ENCODE measurements at places on chromosomes 4 and X. TPM values are rescaled to one million over a fixed set of nuclear protein-coding genes. Genes with fewer than 3 reads are reported as not detected.

DNA sequence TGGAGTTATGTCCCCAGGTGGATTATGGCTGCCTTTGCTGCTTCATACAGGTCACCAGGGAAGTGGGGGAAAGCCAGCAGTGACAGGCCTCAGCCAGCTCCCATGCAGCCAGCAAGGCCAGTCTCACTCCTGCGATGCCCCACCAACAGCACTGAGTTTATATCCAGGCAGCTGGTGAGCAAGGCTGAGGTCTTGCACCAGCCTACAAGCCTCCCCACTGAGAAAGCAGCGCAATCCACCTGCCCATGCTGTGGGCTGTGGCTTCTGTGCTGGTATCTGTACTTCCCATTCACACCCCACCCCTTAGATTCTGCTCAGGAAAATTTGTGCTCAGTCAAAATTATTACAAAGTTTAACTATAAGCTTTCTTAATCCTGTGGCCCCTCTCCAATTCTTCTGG is 153.5 kb downstream of the HHIP start:
- peaks cover 6% of the 10 kb centered on the region for H3K36me3 ChIP-seq
- no peak overlapping the region for H3K27ac ChIP-seq
- DNase-seq, result no peak
- H3K4me3 ChIP-seq, result no peak overlapping the region
- H3K4me1 ChIP-seq, result no peaks in the 10 kb centered on the region

- H3K27me3 ChIP-seq, result peaks cover 1% of the 10 kb centered on the region
- no peaks in the 10 kb centered on the region for H3K4me1 ChIP-seq
- no peak for DNase-seq
- no peak overlapping the region for H3K4me3 ChIP-seq
- peaks cover 2% of the 10 kb centered on the region for H3K36me3 ChIP-seq
These were observed 826.6 kb upstream of the SLIT2 start for GRCh38 chr4:19425146-19425545.

DNA sequence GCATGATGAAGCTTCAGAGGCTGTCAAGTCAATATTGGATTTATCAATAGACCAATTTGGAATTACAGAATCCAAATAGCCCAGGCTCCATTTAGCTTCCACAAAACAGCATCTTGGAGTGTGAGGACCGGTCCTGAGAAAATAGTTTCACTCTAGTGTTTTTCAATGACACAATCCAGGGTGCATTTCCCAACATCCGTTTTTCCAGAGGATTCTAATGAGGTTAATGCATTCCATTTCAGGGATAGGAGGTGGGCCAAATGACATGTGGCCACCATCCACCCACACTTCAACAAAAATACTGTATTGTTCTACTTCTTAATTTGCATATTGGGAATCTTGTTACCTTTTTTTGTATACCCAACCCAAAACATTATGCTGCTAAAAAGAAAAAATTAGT is 229.8 kb upstream of the LDB2 start:
- H3K27ac ChIP-seq, result no peak overlapping the region
- H3K4me1 ChIP-seq, result no peaks in the 10 kb centered on the region
- no peak overlapping the region for H3K4me3 ChIP-seq
- DNase-seq, result no peak

DNA sequence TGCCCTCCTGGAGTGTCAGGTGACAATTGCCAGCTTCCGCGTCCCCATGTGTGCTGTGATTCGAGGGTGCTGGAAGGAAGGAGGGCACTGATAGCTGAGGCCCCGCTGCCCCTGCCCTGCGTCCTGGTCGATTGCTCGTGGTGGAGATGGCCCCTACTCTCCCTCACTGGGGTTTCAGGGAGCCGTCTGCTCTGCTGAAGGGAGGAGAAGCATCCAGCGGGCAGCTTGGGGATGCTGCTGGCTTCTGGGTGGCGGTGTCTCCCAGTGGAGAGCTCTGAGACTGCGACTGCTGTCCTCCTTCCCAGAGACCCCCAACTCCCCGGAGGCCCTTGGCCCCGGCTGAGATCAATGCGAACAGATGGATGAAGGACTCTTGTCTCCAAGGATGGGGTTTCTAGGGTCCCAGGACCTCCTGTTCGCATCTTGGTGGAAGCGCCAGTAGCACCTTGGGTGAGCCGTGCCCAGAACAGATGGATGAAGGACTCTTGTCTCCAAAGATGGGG is 98.6 kb downstream of the PSAPL1 start:
- H3K4me3 ChIP-seq, result no peak overlapping the region
- peak; percentile 82 for DNase-seq
- no peak overlapping the region for H3K27ac ChIP-seq
- H3K4me1 ChIP-seq, result peaks cover 45% of the 10 kb centered on the region
- peaks cover 5% of the 10 kb centered on the region for H3K27me3 ChIP-seq

DNA sequence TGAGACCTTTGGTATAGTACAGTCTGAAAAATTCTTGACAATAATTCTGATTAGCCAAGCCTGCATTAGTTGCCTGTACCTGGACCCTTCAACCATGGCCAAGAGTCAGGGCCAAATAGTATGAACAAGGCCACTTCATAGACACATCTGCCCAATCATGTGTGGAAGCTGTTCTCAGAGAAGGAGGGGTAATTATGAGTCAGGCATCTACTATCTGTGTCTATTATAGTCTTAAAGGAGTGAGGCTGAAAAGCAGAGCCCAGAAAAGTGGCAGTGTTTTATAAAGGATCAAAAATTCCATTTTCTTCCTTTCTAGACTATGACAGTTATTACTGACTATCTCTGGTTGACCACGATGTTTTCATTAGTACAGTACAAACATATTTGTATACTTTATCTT is 5.0 kb upstream of the ADGRL3 start:
- peaks cover 4% of the 10 kb centered on the region for H3K4me1 ChIP-seq
- no peak overlapping the region for H3K4me3 ChIP-seq
- no peaks in the 10 kb centered on the region for H3K36me3 ChIP-seq
- no peak for DNase-seq
- no peak overlapping the region for H3K27ac ChIP-seq

DNA sequence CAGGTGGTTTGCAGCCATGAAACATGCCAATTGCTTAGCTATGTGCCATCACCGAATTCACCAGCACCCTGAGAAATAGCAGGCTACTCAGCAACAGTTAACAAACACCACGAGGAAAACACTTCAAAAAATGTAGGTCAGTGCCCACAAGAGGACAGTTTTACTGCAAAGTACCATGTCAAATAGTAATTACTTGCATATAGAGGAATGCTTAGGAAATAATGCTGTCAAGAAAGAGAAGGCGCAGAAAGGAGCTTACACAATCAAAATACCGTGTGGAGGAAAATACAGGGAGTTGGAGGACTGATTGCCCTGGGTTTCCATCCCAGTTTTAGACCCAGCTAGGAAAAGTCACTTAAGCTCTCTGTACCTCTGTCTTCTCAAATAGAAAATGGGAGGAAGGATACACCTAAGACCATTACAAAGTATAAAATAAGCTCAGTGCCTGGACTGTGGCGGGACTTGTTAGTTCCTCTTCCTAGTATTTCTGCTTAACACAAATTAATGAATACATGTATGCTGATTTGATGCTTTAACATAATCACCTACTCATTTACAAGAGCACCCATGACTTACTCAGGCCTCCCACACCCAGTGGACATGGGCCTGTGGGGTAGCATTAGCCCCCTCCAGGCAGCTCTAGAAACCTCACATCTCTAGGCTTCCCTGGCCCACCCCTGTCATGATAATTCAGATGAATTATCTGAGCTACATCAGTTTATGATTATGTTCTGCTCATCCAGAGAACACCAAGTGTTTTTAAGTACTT is 44.5 kb upstream of the IL21 start:
- DNase-seq, result no peak
- no peaks in the 10 kb centered on the region for H3K27me3 ChIP-seq
- H3K4me3 ChIP-seq, result no peak overlapping the region
- H3K27ac ChIP-seq, result peak overlapping the region; percentile 24
- H3K4me1 ChIP-seq, result peaks cover 60% of the 10 kb centered on the region

- H3K4me3 ChIP-seq, result no peak overlapping the region
- peaks cover 26% of the 10 kb centered on the region for H3K4me1 ChIP-seq
- H3K27me3 ChIP-seq, result no peaks in the 10 kb centered on the region
- no peaks in the 10 kb centered on the region for H3K36me3 ChIP-seq
- peak overlapping the region; percentile 6 for H3K27ac ChIP-seq
These were observed 666.0 kb downstream of the GRID2 start for GRCh38 chr4:92969650-92970379.

- no peaks in the 10 kb centered on the region for H3K4me1 ChIP-seq
- H3K27ac ChIP-seq, result no peak overlapping the region
- no peaks in the 10 kb centered on the region for H3K27me3 ChIP-seq
- DNase-seq, result no peak
These were observed 127.2 kb downstream of the FBXW7 start for GRCh38 chr4:152408514-152409327.

DNA sequence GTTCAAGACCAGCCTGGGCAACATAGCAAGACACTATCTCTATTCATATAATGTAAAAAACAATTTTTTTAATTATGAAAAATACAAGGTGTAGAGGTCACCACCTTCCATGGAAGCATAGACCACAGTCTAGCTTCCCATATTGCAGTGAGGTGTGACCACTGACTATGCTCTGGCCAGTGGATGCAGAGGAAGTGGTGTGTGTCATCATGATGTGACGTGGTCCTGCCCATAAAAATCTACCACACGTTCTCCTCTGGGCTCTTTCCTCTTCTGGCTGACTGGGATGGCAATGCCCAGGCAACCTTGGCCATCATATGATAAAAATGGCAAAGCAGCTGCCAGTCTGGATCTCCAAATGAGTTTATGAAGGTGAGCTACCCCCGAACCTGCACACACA is 65.7 kb downstream of the RBM47 start:
- no peaks in the 10 kb centered on the region for H3K27me3 ChIP-seq
- H3K36me3 ChIP-seq, result no peaks in the 10 kb centered on the region
- H3K4me3 ChIP-seq, result no peak overlapping the region

DNA sequence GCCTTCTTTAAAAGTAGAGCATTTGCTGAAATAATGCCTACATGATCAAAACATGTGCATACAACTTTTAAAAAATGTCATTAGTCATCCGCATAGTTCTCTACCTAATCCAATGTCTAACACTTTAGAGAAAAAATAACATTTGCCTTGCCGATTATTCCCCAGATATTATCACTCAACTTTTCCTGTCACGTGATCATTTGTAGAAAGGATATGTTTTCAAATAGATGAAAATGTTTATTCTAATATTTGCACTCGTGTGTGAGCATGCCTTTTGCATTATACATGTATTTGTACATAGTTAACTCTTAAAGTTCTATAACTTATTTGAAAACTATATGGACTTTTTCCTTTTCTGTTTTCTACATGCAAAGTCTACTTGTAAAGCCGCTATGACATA is 533.0 kb upstream of the FMR1 start:
- H3K27ac ChIP-seq, result no peak overlapping the region
- H3K4me1 ChIP-seq, result no peaks in the 10 kb centered on the region
- H3K4me3 ChIP-seq, result no peak overlapping the region

GRCh38 chr4:8461086-8461485 is 20.5 kb downstream of the TRMT44 start:
- H3K36me3 ChIP-seq, result peaks cover 23% of the 10 kb centered on the region
- H3K4me1 ChIP-seq, result peaks cover 16% of the 10 kb centered on the region
- no peak overlapping the region for H3K4me3 ChIP-seq

DNA sequence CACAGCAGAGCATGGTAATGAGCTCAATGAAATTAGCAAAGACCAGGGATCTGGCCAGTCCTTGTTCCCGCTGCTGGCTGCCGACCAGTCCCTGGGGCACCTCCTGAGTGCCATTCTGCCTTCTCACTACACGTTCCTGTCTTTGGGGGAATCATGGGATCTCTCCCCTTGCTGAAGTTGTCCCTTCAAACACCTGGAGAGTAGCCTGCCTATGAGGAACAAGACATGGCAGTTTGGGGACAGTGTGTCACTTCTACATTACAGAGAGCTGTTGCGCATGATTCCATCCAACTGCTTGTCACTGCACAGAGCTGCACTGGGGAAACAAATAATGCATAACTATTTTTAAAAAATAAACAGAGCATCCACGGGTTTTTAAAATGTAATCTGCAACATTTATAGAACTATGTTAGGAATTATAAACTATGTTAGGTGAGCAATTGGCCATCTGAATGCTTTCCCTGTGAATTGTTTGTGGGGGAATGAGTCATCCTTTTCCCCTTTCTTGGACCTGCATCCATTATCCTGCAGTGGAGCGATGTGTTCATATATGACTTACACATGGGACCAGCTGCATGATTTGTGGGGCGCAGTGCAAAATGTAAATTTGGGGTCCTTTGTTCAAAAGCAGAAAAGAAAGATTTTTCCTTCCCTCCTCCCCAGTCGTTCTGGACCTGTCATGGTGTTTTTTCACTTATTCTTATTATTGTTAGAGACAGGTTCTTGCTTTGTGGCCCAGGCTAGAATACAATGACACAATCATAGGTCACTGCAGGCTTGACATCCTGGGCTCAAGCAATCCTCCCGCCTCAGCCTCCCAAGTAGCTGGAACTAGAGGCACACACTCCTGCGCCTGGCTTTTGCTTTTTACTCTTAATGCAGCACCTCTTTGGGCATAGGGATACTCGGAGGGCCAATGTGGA is 115.0 kb upstream of the TBL1X start:
- no peak for DNase-seq
- H3K4me1 ChIP-seq, result peaks cover 23% of the 10 kb centered on the region
- H3K4me3 ChIP-seq, result no peak overlapping the region
- no peak overlapping the region for H3K27ac ChIP-seq
- no peaks in the 10 kb centered on the region for H3K27me3 ChIP-seq

The TCEAL2 gene
- total RNA-seq, result not detected

The CLDN24 gene
- total RNA-seq, result not detected

The PDS5A gene
- 61.3 TPM for total RNA-seq

The SOD3 gene
- total RNA-seq, result 22.9 TPM

The SPANXB1 gene
- total RNA-seq, result not detected

The ITIH6 gene
- 0.08 TPM for total RNA-seq

The GJB1 gene
- not detected for total RNA-seq
